NCI-H1105 treated with DMSO at 0.1 percent for 48 hours (cell line): ENCODE measurements at places on chromosomes 12 and 14.
A peak's percentile ranks its signal among the peaks of the same experiment; 100 is the strongest.

- DNase-seq, result no peak
These were observed 170.6 kb downstream of the PRKCH start for GRCh38 chr14:61491876-61492434.

DNA sequence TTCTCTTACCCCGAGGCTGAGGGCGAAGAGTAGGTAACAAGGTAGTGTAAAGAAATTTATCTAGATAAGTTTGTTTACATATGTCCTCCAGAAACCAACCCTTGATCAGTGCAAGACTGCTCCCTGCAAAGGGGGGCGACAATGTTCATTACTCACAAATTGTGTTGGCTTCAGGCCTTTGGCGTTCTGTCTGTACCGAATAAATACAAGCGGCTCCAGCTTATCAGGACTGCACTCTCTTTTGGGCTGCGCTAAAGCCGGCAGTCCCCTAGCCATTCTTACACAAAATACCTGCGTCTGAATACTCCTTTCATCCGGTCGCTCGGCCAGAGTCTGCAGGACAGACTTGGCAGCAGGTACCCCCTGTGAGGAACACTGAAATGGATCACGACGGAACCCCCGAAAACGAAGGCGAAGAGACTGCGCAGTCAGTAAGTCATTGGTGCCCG, 116.4 kb downstream of the PPHLN1 start:
- DNase-seq, result no peak

DNA sequence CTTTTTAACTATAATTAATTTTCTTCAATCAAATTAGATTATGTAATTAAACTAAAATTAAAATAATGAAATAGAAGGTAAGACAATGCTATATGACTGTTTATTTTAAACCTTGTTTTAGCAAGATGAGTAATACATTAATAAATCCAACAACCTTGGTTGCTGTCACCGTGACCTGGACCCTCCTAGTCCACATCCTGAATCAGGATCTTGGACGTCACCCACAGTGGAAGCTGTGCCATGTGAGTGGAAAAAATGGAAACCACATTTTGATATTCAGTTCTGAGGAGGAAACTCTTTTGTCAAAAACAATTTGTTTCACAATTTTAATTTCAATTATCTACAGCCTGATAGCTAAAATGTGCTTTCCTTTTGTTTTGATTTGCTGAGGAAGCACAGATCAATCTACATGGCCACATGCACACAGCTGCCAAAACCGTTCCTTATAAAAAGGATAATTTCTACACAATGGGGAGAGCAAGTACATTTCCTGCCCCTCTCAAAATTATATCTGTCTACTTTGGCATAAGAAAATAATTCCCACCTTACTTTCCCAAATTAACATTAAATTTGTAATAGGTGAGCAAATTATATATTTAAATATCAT, 255.5 kb downstream of the RASSF9 start:
- no peak for DNase-seq

DNA sequence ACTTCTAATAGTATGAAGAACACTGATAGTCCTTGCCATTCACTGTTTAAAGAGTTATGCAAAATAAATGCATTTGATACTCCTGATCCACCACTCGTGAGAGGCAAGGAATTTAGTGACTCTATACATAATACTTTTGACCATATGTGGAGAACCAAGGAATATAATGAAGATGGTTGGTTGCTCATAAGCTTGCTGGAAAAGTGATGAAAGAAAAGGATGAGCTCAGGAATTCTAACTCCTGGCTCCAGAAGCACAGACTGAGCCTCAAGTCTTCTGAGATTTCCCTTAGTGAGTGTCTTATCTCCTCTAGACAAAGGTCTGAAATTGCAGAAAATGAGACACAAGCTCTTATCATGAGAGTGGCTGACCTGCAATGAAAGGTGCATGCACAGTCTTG, 57.1 kb upstream of the KRAS start:
- DNase-seq, result no peak

DNA sequence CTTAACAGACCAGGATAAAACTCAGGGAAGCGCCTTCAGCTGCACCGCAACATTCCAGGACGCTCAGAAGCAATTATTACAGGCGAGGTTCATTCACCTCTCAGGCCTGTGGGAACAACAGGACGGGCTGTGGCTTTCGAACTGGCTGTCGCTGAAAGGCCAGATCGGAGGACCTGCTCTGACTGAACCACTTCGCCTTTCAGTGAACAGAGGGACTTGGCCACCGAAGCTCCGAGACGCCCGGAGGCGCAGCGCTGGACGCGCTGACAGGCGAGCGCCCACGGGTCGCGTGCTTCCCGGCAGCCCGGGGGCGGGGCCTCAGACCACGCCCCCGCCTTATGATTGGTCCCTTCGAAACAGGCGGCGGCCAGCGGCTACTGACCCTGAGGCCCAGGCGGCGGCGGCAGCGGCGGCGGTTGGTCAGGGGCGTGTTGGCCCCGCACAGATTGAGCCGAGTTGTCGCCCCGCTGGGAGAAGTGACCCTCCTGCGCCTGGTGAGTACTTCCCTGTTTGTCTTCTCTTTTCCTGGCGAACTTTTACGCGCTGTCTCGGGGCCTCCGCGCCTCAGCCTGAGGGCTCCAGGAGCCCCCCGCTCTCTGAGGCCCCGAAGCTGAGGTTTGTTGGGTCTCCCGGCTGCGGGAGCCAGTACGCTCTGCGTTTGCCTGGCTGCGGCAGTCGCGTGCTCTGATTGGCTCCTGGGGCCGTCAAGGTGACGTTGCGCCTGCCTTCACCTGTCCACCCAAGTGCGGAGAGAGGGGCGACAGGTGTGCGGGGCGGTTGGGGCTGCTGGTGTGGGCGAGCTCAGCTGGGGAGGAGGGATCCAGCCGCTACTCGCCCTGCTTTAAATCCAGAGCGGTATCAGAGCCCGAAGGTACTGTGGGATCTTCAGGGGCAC, at the start of gene GAS2L3:
TSS of gene GAS2L3 (plus strand) at position 393 of the 895 bp plus-strand sequence. CDS start 21,221 bp downstream, outside the sequence.
- DNase-seq, result peak; percentile 94

DNA sequence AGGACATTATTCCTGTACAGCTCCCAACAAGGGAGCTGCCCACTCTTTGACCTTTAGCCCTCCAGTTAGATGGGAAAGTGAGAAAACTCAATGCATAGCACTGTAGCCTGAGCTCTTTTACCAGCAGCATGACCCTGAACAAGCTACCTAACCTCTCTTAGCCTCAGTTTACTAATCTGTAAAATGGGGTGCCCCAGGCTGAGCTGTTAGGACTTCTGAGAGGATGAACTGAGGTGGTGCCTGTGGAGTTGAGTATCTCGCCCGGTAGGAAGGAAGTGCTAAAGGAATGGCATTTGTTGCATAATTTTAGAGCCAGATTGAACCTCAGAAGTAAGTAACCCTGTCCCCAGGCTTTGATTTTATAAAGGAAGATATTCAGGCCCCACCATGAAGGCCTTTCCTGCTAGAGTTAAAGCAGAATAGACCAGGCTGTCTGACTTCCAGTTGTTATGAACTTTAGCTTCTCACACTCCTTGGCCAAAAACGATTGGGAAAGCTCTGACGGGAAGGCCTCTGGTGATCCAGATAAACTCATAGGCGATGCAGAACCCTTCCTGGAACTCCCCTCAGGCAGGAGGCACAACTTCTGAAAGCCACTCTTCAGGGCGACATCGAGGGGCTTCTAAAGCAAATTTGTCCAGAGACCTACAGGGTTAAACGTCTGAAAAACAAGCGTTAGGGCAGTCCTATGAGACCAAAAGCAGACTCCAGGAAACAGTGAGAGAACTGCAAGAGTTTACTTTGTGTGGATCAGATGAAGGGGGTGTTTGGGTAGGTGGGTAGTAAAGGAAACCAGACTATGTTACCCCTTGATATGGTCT, 2.5 kb upstream of the SERPINA10 start:
- no peak for DNase-seq

- no peak for DNase-seq
These were observed 4.3 kb upstream of the MMP19 start for GRCh38 chr12:55847033-55847432.

- DNase-seq, result no peak
These were observed 263.1 kb downstream of the GRIN2B start for GRCh38 chr12:13718271-13718670.

- DNase-seq, result no peak
These were observed 77.4 kb upstream of the ANO4 start for GRCh38 chr12:100716945-100717732.

GRCh38 chr14:24264298-24264697, 1.3 kb upstream of the TGM1 start:
- no peak for DNase-seq

DNA sequence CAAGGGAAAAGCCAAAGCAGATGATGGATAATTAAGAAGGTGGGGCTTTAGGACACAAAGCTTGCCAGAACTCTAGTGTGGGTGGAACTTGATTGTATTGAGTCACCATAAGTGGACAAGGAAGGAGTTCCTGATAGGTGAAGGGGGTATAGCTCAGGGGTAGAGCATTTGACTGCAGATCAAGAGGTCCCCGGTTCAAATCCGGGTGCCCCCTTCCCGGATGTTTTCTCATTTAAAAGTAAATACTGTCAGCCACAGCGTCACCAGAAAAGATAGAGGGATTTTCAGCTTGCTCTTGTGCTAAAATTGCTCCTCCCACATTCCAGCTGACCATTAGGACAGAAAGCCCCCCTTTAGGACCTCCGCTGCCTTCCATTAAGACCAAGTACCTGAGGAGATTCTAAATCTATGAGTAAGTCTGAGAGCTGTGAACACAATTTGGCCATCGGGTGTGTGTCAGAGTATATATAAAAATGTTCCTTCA, 36.6 kb downstream of the DCAF4 start:
- DNase-seq, result peak; percentile 66

DNA sequence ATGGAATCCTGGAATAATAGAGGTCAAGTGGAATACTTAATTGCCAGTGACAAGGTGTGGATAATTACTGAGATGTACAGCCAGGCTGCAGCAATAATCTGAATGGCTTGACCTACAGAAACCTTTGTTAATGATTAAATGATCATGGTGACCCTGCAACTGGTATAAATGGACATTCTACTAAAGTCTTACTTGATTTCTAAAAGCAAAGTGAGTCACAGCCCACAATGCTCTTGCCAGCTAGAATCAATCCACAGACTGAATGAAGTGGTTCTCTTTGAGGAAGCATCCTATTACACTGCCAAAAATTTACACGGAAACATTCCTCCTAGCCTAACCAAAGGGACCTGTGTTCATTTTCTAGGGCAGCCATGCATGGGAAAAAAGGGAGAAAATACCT, 518.5 kb downstream of the SOX5 start:
- DNase-seq, result peak; percentile 53

DNA sequence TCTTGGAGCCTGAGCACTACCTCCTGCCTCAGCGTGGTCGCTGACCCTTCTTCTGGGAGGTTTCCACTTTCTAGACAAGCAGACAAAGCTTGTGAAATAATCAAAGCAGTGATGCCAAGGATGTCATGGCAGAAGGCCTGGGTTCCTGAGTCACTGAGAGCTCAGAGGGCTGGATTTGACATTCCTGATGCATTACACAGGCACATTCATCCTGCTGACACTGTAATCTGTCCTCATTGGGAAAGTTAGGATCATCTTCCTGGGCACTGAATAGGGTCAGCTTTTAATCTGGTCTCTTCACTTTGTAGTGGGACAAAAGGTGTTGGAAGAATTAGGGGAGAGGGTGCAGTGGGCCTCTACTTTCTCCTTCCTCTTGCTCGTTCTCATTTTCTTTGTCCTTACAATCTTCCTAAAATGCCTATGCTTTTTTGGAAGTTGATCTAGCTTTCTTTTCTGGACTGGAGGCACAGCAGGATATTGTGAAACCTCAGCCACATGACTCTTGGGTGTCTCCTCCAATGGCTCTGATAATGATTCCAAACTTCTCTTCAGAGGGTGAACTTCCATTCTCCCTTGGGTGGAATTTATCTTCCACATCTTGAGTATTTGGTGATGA, 29.6 kb downstream of the EEA1 start:
- no peak for DNase-seq

GRCh38 chr12:66020481-66020880, 110.1 kb downstream of the LLPH start:
- no peak for DNase-seq

DNA sequence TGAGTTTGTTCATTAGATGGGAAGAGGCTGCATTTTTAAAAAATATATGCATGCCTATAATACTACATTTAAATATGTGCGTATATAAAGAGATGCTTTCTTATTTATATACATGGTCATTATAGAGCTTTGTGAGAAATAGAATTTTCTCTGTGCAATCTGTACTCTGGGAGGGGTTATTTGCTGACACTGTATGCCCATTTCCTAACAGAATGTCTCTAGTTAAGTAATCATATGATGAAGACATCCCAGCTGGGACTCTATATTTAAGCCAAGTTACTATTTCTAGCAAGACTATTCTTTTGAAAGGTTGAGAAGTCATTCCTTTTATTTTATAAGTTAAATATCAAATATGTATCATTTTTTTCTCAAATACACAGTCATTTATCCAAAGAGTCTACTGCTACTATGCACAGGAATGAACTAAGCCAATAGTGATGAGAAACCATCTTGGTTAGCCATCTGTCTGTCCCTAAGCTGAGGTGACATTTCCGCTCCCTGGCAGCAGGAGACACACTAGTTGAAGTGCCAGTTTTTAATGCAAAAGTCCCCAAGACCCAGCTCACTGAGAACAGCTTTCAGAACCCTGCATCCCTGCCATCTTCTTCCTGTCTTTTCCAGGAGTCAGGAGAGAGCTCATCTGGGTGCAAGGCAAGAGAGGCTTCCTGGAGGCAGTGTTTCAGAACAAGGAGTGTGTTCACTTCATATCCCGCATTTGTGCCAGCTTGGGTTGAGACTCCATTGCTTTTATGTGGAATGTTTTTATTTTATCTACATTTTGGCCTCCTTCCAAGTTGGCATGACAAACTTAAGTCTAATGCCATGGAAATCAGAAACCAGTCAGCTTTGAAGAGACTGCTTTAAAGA, 69.5 kb downstream of the TMEM132C start:
- peak; percentile 33 for DNase-seq

DNA sequence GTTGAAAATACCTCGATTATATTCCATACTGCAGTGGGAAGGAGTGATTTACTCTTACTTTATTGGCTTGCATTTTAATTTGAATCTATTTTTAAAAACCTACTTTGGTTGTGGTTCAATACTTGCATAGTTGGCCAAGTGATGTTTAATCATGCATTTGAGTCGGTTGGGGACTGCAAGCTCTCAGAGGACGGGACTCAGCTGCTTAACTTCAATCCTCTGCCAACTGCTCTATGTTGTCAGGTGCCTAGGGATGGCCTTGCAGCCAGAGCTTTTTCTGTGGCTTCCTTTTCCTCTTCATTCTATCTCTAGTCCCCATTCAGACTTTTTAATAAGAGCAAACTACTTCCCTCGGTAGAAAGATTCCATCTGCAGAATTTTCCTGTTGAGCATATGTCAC, 53.4 kb upstream of the KRR1 start:
- DNase-seq, result no peak

DNA sequence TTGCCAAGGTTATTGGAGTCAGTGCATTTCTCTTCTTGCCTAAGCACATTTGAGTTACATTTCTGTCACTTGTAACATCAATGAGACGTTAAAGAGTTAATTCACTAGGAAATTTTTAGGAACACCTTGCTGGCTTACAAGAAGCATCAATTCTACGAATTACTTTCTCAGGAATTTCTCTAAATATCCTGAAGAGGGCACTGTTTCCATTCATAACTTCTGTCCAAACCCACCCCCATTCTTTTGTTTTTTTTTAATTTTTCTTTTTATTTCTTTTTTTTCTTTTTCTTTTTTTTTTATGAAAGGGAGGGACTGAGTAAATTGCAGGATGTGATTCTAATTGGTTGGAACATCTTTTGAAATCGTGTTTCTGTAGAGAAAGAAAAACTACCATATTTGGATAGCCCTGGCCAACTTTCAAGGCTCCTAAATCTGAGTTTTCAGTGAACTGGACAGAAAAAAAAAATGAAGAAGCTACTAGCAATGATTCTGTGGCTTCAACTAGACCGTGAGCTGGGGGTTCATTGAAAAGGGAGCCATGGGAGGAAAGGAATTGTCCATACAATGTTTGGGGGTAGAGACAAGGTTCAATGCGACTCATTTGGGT, 285.3 kb downstream of the DAD1 start:
- DNase-seq, result peak; percentile 15
